Peyer's patch (tissue), 4 donors: ENCODE measurements at places on chromosomes 4 and X. TPM values are rescaled to one million over a fixed set of nuclear protein-coding genes. Genes with fewer than 3 reads are reported as not detected.

GRCh38 chr4:86560447-86560846 lies 33.7 kb upstream of the PTPN13 start:
- DNase-seq, result no peak

- no peak for DNase-seq
Measured at GRCh38 chrX:96989830-96990571, 106.3 kb downstream of the RPA4 start.

DNA sequence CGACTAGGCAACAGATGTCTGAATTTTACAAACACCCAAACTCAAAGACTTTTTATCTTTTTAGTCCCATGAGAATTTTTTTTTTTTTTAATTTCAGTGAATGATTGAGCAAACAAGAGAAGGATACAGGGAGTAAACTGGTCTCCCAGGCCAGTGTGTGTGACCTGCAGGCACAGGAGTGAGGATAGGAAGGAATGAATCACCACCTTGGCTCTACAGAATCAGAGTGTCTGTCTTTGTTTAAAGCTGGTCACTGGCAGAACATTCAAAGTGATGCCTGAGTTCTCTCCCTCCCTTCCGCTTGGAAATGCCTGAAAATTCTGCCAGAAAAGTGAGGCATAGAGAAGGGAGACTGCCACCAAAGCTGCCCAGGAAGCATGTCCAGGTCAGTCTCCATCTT lies 69.5 kb downstream of the PARM1 start:
- DNase-seq, result no peak

DNA sequence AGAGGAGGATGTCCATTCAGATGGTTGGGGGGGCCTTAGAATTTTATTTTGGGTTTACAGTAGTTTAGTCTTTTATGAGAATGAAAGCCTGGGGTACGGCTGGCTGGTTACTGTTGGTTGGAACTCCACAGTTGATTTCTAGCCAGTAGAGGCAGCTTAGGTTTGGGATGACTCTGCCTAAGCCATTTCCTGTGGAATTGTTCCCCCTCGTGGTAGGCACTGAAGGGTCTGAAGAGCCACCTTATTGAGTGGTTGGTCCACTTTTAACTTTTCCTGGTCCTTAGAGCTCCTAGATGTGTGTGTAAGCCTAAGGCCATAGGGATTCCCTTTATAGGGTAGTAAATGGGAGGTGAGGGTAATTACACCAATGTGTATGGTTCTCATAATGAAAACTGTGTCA lies 19.7 kb downstream of the SPIN3 start:
- no peak for DNase-seq

DNA sequence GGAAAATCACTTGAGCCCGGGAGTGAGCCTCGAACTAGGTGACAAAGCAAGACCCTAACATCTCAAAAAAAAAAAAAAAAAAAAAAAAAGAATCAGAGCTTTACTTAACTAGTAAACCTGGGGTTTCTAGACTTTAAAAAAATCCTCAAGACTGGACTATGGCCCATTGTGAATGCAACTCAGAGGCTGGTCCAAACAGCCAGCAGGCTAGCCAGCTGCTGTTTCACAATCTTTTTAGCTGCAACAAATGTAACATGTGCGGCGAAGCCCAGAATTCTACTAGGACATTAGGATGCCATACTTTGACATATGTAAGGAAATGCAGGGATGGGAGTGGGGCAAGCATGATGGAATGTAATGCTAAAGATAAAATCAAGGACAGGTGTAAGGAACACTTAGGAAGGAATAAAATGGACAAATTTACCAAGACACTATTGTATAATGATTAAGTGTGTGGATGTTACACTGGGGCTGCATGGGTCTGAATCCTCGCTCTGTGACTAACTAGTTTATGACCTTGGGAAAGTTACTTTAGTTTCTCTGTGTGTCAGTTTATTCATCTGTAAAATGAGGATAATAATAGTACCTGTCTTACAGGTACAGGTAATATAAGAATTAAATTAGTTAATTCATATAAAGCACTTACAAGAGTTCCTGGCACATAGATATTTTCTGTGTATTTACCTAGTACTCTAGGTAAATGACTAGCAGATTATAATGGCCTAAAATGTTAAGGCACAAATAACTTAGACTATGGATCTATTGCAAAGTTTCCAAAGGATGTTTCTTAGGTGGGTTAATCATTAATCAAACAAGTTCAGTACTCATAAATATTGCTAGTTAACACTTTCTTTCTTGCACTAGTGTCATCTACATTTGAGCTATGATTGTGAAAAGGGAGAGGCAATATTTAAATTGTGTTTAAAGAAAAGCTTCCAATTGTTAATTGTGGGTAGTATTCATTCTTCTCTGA lies 49.5 kb downstream of the HELQ start:
- DNase-seq, result no peak

- peak; percentile 28 for DNase-seq
Measured at GRCh38 chr4:6474053-6474568, 1.7 kb upstream of the PPP2R2C start.

DNA sequence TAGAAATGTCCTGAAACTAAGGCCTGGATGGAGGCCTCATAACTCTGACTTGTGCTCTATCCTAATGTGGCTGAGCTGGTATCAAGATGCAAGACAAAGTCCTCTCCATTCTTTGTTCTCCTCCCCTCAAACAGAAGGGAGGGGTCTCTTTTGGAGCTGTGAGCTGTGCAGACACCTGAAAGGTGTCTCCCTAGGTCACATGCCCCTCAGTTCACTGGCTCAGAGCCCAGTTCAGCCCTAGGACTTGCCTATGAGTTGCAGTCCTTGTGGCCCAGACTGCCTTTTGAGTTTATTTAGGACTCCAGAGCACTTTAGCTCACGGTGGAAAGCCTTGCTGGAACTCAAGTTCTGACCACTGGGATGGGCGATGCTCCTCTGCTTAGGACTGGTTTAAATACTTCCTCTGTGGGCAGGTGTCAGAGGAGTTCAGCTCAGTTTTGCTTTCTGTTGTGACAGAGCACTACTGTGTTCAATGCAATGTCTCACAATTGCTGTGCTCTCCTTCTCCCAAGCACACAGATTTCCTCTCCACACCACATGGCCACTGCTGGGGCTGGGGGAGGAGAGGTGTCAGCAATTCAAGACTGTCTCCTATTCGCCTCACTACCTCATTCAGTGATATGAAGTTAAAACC lies 84.8 kb upstream of the ZNF827 start:
- DNase-seq, result peak; percentile 20

GRCh38 chrX:31223817-31224216 lies 152.0 kb upstream of the FTHL17 start:
- DNase-seq, result no peak

DNA sequence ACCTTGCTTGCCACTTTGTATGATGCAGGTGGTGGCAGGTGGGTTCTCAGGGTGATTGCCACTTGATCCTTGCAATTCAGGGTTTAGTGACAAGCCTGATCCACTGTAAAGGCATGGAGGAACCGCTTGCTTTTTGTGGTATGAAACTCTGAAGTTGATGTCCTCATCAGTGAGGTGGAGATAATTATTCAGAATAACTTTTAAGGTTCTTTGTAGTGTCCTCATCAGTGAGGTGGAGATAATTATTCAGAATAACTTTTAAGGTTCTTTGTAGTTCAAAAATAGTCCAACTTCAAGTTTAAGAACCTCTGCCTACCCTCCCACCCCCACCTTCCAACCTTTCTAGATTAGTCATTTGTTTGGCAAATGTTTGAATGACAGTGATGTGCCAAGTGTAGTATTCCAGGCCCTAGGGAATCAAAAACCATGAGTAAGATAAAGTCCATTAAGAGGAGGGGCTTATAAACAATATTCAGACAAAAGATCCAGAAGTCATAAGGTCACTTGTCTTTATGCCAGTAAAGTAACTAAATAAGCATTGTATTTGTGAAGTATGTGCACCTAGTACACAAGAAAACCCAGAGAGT lies 51.2 kb downstream of the DCUN1D4 start:
- no peak for DNase-seq

GRCh38 chrX:52271206-52271605 lies 86.5 kb downstream of the MAGED4 start:
- no peak for DNase-seq

GRCh38 chrX:9844936-9845577 lies 58.8 kb downstream of the SHROOM2 start:
- DNase-seq, result no peak

GRCh38 chrX:8728932-8729535 lies 2.9 kb downstream of the ANOS1 start:
- no peak for DNase-seq

DNA sequence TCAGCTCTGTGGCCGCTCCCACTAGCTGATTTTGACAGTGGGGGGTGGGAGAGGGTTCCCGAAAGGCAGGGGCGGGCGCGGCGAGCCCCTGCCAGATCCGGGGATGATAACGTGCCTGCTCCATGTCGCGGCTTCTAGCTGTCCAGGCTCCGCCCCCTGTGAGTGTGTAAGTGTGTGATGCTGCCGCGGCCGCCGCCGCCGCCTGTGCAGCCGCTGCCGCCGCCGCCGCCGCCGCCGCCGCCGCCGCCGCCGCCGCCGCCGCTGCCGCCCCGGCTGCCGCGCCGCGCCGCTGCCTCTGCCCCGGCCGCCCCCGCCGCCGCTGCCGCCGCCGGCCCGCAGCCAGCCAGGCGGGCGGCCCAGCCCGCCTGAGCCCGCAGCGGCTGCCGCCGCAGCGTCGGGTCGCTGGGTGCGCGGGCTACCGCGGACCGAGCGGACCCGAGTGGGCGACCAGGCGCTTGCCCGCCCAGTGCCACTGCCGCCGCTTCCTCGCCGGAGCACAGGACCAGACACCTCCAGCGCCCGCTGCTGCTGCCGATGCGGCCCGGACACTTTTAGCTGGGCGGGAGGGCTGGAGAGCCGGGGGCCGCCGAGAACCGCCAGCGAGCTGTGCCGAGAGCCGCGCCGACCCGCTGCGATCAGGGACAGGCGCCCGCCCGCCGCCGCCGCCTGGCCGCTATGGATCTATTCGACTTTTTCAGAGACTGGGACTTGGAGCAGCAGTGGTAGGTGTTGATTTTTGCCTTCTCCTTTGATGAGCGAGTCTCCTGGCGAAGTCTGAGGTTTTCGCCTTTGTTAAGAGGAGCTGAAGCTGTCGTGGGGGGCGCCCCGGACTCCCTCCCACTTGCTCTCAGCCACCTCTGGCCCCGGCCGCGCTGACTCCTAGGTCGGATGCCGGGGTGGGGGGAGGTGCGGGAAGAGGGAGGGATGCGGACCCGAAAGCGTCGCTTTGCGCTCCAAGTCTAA lies at the start of gene AFF2:
Gene AFF2 (plus strand): TSS at position 195 of the 963 bp plus-strand sequence. CDS start 481 bp downstream, at position 676.
- DNase-seq, result peak; percentile 57

DNA sequence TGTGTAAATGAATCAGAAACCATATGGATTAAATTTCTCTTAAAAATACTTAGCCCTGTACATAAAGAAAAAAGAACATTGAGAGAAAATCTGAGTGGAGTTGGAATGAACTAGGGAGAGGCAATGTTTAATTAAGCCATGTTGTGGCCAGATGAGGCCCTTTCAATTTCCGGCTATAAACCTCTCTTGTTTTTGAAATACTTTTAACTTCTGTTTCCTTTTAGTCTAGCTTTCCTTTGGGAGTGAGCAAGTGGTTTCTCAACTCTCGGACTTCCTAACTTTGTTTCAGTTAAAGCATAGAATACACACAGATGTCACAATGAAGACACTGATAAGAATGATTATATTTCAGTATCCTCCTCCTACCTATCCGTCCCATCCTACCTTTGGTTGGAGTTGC lies 197.2 kb downstream of the ARHGAP24 start:
- DNase-seq, result no peak

DNA sequence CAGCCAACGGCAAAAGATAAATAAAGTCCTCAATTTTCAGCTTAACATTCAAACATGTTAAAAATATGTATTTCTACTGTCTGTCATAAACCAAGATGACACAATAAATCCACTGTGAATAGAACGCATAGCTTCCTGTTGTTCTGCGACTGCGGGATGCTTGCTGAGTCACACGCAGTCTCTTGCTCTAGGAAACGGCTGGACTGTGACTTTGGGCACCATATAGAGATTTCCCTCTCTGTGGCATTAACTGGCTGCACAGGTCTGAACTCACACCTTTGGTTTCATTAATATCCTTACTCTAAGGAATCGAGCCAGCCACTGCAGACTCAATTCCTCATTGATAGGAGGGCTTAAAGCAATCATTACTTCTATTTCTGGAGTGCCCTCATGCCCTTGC lies 8.4 kb downstream of the BEND4 start:
- DNase-seq, result no peak

GRCh38 chr4:147578593-147578992 lies 38.6 kb upstream of the TMEM184C start:
- no peak for DNase-seq

GRCh38 chrX:12330841-12331240 lies 192.6 kb downstream of the FRMPD4 start:
- DNase-seq, result no peak

- no peak for DNase-seq
Measured at GRCh38 chr4:154084864-154085263, 296.0 kb upstream of the SFRP2 start.

GRCh38 chr4:15340902-15341732 lies 86.7 kb upstream of the C1QTNF7 start:
- no peak for DNase-seq

GRCh38 chr4:40121515-40121914 lies 64.9 kb downstream of the N4BP2 start:
- no peak for DNase-seq

DNA sequence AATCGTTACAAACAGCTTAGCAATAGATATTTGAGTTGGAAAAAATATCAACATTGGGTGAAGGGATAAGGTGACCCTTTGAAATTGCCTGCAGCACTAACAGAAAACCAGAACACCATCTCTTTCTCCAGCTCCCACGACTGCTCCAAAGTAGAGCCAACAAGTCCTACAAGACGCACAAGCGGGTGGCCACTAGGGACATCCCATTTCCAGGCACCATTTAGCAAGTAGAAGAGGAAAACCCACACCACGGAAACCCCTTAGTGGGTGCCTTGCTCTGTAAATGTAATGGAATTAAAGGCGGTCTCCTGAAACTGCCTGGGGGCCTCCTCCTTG lies 1.9 kb downstream of the ARHGAP6 start:
- no peak for DNase-seq

- DNase-seq, result no peak
Measured at GRCh38 chrX:31653422-31653821, 581.6 kb upstream of the FTHL17 start.

DNA sequence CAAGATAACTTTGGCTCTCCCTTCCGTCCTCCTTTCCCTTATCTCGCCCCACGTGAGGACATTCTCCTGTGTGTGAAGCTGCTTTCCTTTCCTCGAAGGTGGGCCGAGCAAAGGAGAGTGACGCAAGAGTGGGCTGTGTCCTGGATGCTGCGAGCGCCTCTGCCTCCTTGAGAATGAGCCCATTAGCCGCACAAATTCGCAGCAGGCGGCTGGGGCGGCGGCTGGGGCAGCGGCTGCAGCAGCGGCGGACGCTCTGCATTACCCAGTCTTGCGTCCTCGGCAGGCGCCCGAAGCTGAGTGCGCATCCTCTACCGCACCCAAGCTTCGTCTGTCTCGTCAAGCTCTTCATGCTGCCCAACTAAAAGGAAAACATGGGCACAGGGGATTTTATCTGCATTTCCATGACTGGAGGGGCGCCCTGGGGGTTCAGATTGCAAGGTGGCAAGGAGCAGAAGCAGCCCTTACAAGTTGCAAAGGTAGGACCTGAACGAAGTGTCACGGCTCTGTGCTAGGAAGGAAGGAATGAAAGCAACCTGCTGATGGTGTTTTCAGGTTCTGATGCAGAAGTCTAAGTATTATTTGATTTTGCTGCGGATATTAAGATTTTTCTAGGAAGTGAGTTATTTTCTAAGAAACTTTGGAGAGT lies at the start of gene SYNPO2:
Gene SYNPO2 (plus strand): TSS at position 189 of the 646 bp plus-strand sequence. CDS start 183 bp downstream, at position 372.
- DNase-seq, result peak; percentile 72

Gene POU3F4
- not detected for total RNA-seq

Gene ERVMER34-1
- 0.40 TPM for total RNA-seq

Gene SOWAHD
- 1.3 TPM for total RNA-seq

Gene CENPVL2
- total RNA-seq, result not detected

Gene PLAC8
- 36.3 TPM for total RNA-seq

Gene AP1S2
- total RNA-seq, result 13.8 TPM

Gene MXRA5
- 5.0 TPM for total RNA-seq
